ENCODE measurements at places on chromosomes 6 and 20.
A peak's percentile ranks its signal among the peaks of the same experiment; 100 is the strongest.

- no peak for DNase-seq
These were observed 62.7 kb downstream of the EDN3 start for GRCh38 chr20:59363101-59363500.

DNA sequence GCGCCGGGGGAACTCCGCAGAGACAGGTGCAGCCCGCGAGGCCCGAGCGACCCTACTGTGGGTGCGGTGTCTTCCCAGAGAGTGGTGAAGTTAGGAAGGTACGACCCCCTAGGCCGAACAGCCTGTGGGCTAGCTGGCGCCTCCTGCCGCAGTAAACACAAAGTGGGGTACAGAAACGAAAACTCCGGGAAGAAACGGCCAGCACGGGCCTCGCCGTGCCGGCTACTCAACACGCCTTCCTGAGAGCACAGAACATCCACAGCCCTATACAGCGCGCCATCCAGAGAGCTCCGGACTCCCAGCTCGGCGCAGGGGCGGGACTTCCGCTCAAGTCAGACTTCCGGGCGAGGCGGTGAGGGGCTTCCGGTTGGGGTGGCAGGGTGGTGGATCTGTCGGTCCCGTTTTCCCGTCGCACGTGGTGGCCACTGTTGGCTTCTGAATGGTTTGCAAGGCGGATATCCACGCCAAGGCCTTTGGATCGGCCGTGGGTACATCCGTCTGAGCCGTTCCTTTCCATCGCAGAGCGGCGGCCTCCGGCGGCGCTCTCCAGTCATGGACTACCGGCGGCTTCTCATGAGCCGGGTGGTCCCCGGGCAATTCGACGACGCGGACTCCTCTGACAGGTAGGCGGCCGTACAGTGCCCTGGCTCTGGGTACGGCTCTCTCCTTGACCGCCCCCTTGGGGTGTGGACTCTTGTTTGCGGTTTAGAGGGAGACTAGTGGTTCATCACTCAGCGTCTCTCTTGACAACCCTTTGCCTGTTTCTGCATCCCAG lies at the start of the genes CAGE1 and RIOK1:
TSS of gene CAGE1 (minus strand) at position 292 of the 775 bp plus-strand sequence. CDS start 2,569 bp downstream, outside the sequence.
TSS of gene RIOK1 (plus strand) at position 358 of the 775 bp plus-strand sequence. CDS start at position 553, 195 bp downstream.
- DNase-seq, result peak; percentile 92

DNA sequence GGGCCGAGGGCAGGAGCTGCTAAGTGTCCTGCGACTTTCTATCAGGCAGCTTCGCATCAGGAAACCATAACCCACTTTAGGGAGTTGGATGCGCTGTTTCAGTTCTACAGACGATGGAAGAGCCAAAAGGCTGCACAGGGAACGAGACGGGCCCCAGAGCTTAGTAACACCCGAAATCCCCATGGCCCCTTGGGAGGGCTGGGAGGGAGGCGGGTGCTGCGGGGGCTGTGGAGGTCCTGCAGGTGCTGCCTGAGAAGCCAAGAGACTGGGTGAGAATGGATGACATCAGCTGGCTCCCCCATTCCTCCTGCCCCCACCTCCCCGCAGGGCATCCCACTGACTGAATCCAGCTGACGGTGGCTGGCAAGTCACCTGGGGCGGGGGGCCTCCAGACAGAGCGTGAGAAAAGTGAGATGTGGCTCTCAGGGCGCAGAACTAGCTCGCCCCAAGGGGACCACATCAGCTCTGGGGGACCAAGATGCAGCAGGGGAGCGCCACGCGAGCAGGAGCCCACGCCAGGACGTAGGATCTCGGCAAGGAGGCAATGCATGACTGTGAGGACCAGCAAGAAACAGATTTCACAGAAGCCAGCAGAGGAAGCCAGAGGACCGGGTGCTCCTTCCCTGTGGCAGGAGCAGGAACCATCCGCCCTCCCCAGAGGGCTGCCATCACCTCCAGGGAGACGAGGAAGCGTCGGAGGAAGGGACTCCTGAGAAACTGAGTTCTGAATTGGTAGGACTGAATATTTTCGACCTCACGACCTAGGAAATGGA lies 36.8 kb downstream of the PNLDC1 start:
- DNase-seq, result no peak

GRCh38 chr20:3861191-3861590 lies 14.6 kb downstream of the MAVS start:
- no peak for DNase-seq

DNA sequence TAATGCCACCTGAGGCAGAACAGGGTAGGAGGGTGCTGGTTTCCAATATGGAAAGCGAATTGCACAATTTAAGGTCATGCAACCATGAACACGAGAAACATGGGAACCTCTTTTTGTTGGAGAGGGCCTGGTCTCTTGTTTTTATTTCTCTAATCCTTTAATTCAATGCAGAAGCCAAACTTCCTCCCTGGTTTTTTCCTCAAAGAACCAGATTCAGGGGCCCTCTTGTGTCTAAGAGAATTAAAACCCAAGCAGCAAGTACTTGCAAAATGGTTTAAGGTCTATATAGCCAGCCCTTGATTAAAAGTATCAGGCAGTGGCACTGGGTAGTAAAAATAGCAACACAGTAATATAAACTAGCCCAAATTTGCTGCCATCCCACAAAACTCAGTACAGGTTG lies 19.5 kb downstream of the GSTA4 start:
- no peak for DNase-seq

GRCh38 chr6:139967497-139967896 lies 593.0 kb upstream of the CITED2 start:
- no peak for DNase-seq

DNA sequence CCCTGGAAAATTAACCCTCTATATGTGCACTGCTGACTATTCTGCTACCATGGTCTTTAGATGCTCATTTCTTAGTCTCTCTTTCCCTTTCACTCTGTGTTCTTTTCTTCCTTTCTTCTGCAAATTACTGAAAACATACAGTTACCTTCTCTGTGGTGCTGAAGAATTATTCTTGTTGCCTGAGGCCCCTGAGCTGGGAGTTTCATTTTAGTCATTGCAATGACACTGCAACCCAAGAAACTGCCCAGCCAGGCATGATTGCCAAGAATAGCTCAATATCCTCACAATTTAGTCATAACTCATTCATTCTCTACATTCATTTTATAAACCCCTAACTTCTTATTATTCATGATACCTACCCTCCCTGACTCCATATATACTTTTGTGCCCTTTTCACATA lies 245.8 kb upstream of the RAB32 start:
- no peak for DNase-seq

DNA sequence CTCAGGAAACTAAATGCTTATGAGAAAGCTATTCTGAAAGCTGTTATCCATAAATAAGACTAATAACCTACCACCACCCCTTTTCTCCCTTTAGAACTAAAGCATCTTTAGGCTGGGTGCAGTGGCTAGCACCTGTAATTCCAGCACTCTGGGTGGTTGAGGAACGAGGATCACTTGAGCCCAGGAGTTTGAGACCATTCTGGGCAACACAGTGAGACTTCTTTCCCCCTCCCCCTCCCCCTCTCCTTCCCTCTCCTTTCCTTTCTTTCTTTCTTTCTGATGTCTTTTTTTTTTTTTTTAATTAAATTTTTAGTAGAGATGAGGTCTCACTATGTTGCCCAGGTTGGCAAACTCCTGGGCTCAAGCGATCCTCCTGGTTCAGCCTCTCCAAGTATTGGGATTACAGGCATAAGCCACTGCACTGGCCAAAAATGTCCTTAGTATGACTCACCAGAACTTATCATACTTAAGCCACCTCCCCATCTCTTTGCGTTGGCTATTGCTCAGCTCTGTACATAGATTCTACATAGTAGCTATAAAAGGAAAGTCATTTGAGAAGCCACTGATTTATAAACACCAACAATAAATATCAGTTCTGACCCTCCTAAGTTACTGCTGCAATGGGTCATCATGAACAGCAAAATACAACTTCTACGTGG lies 54.8 kb upstream of the SPDEF start:
- no peak for DNase-seq

GRCh38 chr20:24455081-24455480 lies 14.3 kb upstream of the SYNDIG1 start:
- DNase-seq, result no peak

DNA sequence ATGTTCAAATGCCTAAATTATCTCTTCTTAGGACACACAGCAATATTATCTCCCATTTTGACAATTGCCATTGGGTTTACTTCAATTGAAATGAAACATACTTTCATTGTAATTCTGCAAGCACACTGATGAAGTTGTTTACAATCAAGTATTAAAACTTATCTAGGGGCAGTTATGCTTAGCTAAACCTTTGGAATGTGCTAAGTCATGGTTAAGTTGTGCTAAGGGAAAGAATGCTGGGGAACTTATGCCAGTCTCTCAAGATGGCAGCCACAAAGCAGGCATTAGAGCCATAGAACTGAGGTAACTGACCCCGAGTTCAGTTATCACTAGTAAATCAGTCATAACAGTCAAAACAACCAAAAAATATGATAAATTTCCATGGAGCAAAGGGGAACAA lies 59.1 kb upstream of the NT5E start:
- no peak for DNase-seq

DNA sequence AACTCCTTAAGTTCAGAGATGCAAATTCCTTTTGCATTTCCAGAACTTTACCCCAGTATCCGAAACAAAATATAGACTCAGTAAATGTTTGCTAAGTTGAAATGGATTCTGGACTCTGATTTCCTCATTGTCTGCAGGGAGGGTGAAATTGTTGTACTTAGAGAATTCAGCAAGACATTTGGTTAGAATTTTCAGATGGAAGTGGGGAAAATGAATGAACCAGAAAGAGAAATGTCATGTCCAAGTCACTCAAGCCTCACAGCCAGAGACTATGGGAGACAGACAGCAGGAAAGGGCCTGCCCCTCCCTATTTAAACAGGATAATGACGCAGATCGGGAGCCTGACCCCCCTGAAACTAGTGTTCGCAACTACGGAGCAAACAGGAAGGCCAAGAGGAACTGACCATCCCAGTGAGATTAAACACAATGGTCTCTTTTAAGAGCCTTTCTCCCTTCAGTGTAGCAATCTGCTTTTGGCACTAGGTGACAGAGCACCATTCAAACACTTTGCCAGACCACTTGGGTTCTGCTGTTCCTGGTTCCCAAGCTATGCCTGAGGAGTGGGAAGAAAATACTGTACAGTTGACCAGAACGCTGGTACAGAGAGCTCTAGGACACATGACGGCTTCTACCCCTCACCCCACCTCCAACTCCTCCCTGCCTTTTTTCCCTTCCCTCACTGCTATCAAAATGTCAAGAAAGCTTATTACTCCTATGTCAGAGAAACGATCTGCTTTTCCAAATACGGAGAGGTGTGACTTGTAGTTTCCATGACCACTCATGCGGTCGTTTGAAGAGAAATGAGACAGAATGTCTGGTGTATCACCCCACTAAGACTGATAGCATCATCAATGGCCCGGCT lies 13.7 kb downstream of the NEDD9 start:
- no peak for DNase-seq

- DNase-seq, result no peak
These were observed 5.6 kb upstream of the GRM4 start for GRCh38 chr6:34151321-34152041.

DNA sequence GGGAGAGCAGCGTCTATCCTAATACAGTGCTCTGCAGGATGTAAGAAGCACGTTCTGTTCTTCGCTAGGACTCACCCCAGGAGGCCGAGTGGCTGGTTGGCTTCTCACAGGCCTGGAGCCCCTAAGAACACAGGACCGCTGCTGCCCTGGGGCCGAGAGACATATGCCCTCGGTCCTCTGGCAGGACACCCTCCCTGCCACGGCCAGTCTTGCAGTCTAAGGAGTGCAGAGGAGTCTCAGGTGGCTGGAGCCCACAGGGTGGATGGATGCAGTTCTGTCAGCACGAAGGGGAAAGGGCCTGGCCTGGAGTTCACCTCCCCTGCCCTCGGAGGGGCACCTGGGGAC lies 96.5 kb downstream of the SMOC2 start:
- DNase-seq, result no peak

GRCh38 chr6:2531426-2532215 lies 219.1 kb downstream of the MYLK4 start:
- no peak for DNase-seq

- no peak for DNase-seq
These were observed 54.0 kb upstream of the CENPW start for GRCh38 chr6:126285871-126286365.

DNA sequence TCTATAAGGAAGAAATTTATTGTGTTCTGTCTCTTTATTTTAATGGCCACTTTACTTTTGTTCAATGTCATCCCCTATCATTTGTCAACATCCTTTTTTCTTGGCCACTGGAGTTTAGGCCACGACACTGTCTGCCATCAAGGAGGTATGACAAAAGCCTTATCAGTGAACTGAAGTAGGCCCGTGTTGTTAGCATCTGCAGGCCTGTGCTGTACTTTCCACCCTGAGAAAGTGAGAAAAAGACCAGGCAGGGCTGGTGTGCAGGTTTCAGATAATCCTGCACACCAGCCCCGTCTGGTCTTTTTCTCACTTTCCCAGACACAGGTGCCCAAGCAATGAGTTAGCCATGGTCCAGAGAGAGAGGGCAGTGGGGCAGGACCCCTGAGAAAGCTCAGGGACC lies 57.6 kb downstream of the GOPC start:
- no peak for DNase-seq

GRCh38 chr20:49394264-49394663 lies 88.2 kb downstream of the KCNB1 start:
- no peak for DNase-seq

- DNase-seq, result no peak
These were observed 19.9 kb downstream of the DSP start for GRCh38 chr6:7561153-7561964.

DNA sequence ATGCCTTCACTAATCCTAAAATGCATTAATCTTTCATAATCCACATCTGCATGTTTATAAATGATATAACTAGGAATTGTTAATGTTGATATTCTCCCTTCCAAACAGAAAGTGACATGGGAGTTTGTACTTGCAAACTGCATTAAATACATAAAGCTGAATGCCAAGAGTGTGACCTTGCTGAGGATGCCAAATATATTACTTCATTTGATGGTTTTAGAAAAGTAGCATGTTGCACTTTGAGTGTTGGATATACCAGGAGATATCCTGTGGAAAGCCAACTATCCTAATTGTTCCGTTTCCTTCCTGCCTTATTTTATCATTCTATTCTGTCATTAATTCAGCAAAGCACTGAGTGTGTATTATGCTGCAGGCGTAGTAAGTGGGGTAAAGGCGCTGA lies 229.8 kb downstream of the TMEM242 start:
- DNase-seq, result no peak

DNA sequence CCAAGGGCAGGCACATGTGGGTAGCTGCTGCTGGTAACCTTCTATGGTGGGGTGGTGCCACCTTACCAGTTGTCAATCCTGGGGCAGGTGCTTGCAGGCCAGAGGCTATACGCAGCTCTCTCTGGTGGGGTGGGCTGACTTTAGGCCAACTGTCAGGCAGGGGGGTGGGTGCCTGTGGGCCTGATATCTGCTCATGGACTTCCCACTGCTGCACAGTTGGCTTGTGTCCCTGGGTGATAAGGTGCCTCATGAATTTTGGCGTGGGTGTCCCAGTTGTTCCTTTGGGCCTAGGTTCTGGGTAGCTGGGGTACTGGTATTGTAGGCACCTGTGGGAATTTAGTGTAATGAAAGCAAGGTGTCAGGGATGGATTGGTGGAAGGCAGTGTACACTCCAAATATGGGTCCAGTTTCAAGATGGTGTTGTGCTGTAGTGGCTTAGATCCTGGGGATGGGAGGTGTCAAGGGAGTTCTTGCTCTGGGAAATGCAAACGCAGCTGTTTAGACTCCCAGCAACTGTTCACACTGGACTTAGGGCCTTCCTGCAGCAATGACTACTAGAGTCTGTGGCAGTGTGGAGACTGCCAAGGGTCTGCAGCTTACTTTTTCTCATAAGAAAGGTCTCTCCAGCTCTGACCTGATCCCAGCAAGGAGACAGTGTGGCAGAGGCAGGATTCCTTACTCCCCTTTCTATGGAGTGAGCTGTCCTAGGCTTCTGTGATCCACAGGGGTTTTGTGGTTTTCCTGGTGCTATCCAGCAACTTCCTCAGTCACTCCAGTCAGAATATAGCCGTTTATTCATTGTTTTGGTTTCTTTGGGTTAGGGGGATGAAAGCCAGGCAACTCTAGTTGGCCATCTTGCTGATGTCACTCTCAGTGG lies 128.2 kb downstream of the CRYBG1 start:
- no peak for DNase-seq

Data from stimulated activated CD8-positive, alpha-beta memory T cell treated with anti-CD3 and anti-CD28 coated beads, Interleukin-7, amount 100 ng/mL, for 4 hours (primary cell).